ENCODE measurements at places on chromosomes 16 and 17.

GRCh38 chr16:1346422-1347285 lies 5.0 kb downstream of the TSR3 start:
- DNase-seq = no peak

DNA sequence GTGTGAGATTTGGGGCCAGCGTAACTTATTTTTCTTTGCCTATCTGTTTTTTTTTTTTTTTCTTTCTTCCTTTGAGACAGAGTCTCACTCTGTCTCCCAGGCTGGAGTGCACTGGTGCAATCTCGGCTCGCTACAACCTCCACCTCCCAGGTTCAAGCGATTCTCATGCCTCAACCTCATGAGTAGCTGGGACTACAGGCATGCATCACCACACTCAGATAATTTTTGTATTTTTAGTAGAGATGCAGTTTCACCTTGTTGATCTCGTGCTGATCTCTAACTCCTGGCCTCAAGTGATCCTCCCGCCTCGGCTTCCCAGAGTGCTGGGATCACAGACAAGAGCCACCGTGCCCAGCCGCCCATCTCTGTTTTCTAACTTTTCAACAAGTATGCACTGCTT lies 63.4 kb downstream of the VPS35L start:
- DNase-seq = no peak

DNA sequence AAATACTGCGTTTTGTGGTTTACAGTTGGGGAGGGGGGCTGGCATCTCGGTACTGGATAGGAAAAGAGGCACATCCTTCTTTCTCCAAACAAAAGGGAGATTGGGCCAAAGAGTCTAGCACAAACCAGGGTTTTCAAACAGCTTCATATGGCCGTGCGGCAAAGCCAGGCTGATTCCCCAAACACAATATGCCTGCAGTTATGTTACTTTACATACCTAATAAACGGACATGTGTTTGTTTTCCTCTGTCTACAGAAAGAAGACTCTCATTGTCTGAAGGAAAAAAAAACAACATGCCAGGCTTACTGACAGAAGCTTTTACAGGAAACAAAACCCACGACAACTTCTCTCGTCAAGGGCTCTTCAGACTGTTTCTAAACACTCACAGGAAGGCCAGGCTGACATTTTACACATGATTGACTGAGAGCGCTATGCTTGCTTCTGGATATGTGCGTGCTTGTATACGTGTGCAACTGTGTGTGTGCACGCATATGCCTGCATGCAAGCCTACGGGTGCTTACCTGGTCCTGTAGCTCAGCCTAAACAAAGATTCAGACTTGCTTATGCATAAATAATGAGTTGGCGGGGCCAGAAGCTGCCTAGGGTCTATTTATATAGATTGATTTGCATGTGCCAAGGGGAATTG lies 461.0 kb upstream of the C16orf82 start:
- no peak for DNase-seq

- no peak for DNase-seq
Measured at GRCh38 chr16:20768818-20769217, 5.0 kb downstream of the ACSM3 start.

GRCh38 chr17:37067555-37068111 lies 118.9 kb downstream of the AATF start:
- DNase-seq = peak; percentile 23

DNA sequence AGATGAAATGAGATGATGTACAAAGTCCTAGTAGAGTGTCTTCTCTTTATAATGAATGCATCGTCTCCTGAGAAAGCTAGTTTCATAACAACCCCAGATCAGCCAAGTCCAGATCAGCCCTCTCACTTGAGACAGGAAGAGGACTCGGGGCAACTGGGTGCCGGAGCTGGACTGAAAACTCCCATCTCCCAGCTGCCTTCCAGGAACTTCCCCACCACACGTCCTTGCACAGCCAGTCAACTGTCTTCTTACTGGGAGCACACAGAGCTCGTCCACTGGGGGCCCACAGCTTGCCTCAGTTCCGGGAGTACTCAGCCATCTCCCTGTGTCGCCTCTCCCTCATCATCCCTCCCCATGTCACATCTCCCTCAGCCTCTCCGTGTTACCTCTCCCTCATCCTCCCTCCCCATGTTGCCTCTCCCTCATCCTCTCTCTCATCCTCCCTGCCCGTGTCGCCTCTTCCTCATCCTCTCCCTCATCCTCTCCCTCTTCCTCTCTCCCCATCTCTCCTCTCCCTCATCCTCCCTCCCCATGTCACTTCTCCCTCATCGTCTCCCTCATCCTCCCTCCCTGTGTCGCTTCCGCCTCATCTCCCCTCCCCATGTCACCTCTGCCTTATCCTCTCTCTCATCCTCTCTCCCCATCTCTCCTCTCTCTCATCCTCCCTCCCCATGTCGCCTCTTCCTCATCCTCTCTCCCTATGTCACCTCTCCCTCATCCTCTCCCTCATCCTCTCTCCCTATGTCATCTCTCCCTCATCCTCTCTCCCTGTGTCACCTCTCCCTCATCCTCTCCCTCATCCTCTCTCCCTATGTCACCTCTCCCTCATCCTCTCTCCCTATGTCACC lies 22.4 kb upstream of the KCNH6 start:
- no peak for DNase-seq

- no peak for DNase-seq
Measured at GRCh38 chr17:40936437-40936971, 942 bp downstream of the KRT23 start.

All from AG04449 (cell line).